T-helper 17 cell (primary cell): ENCODE measurements at places on chromosomes 4 and X.

DNA sequence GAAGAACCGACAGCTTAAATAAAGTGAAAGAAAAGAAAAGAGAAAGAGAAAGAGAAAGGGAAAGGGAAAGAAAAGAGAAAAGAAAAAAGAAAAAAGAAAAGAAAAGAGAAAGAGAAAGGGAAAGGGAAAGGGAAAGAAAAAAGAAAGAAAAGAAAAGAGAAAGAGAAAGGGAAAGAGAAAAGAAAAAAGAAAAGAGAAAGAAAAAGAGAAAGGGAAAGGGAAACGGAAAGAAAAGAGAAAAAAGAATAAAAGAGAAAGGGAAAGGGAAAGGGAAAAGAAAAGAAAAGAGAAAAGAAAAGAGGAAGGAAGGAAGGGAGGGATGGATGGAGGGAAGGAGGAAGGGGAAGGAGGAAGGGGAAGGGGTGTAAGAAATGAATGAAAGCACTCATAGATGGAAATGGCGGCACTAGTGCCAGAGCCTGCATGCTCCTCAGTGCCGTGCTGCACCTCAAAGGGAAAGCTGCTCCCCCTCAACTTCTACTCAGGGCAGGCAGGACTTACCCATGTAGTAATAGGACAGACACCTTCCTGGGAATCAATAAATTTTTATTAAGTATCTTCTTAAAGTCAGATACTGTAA lies 70.7 kb downstream of the AFAP1 start:
- no peak for DNase-seq

DNA sequence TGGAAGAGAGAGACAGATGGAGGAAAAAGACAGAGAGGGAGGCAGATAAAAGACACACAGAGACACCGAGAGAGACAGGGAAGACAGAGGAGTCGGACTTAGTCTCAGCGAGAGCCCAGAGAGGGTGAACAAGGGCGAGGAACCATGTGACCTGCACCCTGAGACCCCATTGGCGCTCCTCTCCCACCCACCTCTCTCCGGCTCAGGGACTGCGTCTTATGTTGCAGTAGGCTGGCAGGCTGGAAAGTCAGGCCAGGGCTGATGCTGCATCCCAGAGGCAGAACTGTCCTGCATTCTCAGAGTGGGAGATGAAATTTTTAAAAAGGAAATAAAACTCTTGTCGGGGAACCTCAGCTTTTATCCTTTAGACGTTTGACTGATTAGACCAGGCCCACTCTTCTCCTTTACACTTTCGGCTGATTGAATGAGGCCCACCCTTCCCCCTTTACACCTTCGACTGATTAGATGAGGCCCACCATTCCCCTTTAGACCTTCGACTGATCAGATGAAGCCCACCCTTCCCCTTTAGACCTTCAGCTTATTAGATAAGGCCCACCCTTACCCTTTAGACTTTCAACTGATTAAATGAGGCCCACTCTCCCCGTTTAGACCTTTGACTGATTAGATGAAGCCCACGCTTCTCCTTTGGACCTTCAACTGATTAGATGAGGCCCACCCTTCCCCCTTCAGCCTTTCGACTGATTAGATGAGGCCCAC lies 29.5 kb upstream of the IL3RA start:
- no peak for DNase-seq

DNA sequence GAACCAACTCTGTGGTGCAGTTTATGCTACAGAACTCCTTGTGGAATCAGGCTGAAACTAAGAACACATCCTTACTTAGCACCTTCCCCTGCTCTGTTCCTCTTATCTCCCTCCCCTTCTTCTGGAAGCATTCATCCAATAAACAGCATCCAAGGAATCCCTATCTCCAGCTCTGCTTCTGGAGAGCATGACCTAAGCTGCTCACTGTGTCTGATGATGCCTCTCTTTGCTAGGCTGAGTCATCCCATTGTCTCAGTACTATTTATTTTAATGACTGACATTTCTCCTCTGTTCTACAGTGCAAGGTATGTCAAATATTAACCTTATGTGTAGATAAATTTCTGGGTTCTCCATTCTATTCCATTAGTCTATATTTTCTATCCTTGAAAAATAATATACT lies 71.2 kb downstream of the BEND2 start:
- DNase-seq, result no peak

DNA sequence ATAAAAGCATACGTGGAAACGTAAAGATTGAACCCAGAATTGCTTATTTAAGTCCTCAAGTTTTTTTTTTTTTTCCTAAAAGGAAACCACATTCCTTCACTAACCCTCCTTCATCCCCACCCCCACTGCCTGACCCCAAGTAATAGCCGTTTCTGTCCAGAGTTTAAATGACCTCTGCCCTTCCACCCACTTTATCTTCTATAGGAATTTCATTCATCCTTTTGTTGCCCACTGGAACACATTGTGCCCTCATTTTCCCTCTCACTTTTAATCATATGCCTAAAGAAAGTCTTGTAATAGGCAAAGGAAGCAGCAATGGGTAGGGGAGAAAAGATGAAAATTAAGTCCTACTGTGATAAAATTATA lies 62.7 kb downstream of the SH3RF1 start:
- DNase-seq, result no peak

DNA sequence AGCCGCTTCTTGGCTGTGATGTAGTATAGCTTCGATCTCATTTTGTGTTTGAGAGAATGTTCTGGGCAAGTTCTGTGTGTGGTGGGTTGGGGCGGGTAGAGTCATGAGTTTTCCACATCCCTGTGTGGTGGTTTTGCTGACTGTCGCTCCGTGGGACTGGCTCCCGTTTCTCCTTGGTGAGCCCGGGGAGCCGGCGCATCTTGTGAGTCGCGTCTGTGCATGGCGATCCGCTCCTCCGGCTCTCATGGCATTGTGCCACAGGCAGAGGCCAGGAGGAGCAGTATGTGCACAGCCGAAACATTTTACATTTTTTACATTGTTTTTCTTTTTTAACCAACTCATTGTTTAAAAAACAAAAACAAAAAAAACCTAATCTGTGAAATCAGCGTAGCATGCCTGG lies 27.7 kb upstream of the TBC1D14 start:
- DNase-seq, result no peak

DNA sequence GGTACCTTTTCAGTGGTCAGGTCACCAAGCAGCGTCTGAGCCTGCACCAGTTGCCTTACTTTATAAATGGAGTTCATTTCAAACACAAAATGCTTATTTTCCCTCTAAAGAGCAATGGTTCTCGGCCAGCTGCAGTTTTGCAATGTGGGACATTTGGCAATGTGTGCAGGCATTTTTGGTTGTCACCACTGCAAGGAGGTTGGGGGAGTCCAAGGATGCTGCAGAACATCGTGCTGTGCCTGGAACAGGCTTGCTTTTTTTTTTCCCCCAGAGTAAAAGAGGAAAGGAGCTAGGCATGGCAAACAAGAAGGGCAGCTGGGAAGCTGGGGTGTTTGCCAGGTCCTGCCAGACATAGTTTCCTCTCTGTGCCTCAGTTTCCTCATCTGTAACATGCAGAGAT lies 115.6 kb downstream of the GPR143 start:
- no peak for DNase-seq

DNA sequence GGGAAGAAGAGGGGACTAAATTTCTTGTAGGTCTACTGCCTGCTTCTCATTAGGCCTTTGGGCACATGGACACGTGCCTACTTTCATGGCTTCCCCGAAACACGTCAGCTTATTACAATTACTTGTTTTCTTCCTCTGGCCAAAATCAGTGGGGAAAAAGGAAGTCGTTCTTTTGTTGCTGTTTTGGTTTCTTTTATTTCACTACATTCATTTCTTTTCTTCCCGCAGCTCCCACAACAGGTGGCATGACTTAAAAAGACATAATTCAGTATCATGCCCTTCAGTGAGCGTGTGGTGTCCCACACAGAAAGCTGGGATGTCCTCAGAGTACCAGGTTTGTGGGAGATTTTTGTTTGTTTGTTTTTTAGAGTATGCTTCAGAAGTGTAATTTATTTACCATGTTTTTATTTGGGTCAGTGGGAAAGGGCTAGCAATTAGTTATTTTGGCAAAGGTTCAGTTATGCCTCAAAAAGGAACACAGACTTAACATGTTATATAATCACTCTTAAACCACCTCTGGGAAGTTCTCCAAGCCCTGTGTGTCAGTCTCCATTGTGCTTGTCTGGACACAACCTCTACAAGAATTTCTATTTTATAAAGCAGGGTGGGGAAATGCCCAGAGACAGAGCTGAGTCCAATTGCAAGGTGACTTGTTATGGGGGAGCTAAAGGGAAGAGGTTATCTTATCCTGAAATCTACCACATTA lies 44.2 kb upstream of the SPRY1 start:
- no peak for DNase-seq
